Fibroblast of skin of right biceps (primary cell): ENCODE measurements at places on chromosomes 16 and 17.

DNA sequence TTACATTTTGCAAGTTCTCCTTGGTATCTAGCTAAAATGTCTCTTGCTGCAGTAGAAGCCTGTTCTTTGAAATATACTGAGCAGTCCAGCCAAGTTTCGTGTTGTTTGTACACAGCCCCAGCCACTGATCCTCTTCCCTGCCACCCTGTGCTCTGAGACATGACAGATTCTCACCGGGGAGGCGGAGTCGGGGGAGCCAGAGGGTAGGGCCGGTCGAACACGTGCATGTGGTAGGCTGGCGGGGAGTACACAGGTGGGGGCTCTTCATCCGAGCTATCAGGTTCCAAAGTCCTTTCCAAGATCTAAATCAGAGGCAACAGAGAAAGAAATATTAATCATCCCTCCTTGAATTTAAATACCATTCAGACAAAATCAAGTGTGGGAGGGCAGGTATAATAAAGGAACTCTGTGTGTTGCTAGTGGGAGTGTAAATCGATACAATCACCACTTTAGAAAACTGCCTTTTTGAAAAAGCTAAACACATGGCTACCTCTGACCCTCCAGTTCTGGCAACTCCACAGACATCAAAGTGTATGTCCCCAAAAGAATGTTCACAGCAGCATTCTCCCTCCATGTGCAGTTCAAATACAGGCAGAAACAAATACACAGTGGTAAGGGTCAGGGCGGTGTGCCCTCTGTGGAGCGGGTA, 29.7 kb upstream of the MRPS23 start:
- no peak for DNase-seq

DNA sequence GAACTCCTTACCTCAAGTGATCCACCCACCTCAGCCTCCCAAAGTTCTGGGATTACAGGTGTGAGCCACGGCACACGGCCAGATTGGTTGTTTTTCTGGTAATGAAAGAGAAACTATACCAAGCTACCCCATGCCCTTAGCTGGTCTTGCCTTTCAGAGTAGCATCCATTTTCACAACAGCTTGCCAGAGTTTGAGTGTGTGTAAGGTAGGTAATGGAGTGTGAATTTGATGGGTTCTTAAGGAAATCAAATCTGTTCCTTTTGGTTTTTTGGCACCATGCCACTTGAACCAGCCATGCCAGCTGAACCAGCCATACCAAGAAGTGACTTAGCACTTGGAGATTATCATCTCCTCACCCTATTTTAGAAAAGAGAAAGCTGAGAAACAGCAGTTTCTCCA, 5.1 kb downstream of the CALCOCO2 start:
- DNase-seq = no peak

GRCh38 chr16:27759967-27760788, 210.2 kb downstream of the KATNIP start:
- no peak for DNase-seq

DNA sequence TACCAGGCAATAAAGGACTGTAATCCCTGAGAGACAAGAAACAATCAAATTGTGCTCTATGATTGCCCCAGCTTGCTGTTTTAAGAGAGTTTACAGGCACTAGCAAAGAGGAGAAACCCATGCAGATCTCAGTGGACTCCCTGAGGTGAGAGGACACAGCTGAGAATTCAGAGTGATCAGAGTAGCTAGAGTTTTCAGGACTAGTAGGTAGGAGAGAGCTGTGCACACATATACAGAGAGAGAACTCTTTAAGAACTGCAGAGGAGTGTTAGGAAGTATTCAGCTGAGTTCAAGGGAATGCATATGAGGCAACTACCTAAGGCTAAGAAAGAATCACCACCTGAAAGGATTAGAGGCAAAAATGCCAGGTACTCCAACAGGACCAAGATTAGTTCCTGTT, 904.8 kb downstream of the CDH8 start:
- no peak for DNase-seq

DNA sequence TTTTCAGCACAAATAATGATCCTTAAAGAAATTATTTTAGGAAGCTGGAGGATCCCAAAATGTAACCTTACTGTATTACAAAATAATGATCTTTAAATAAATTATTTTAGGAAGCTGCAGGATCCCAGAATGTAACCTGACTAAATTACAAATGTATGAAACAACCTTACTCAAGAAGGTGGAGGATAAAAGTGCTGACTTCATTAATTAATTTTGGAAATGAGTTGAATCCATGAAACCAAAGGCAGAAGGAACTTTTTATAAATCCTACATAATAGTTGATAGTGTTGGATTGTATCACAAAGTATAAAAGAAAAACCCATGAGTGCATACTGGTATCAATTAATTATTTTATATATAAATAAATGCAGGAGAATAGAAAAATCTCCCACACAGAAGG, 859.9 kb downstream of the KCNJ2 start:
- DNase-seq = no peak

GRCh38 chr17:62478424-62478879, at the start of gene TLK2:
TLK2 (plus strand) TSS chr17:62478825; CDS start chr17:62481126, 2,301 bp downstream.
- DNase-seq = peak; percentile 86

DNA sequence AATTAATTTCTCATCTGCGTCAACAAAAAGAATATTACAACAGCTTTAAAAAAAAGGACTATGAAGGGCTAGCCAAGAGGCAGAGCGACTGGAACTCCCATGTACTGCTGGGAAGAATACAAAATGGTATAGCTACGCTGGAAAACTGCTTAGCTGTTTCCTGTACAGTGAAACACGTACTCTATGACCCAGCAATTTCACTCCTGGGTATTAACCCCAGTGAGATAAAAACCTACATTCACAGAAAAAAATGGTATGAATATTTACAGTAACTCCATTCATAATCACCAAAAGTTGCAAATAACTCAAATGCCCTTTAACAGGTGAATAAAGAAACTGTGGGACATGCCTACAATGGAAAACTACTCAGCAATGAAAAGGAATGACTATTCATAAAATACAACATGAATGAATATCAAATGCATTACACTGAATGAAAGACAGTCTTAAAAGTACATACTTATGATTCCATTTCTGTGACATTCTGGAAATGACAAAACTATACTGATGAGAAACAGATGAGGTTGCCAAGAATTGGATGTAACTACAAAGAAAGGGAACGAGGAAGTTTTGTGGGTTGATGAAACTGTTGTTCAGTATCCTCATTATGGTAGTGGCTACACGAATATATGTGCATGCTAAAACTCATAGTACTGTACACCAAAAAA, 27.6 kb downstream of the CMTM4 start:
- DNase-seq = peak; percentile 89

DNA sequence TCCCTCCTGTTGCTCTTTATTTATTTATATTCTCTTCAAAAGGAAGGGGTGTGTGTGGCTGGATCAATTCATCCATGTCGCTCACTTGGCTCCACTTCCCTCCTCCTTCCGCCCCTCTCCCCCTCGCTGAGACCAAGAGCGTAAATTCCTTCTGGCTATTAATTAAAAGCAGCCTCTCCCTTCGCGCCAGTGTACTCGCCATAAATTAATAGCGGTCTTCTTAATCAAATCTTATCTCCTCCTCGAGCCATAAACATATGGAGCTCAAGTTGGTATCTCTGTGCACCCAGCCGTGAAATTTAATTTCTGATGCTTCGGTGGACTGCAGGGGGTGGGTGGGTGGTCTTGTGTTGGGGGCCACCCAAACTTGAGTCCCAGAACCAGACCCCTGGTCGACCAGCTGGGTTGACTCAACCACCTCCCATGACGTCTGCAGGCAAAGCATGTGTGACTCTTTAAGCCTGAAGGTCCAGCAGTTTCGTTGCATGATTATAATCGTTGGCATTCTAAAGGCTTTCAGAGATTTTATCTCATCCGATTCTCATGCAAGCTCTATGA, 57.9 kb downstream of the SDK2 start:
- DNase-seq = peak; percentile 27

DNA sequence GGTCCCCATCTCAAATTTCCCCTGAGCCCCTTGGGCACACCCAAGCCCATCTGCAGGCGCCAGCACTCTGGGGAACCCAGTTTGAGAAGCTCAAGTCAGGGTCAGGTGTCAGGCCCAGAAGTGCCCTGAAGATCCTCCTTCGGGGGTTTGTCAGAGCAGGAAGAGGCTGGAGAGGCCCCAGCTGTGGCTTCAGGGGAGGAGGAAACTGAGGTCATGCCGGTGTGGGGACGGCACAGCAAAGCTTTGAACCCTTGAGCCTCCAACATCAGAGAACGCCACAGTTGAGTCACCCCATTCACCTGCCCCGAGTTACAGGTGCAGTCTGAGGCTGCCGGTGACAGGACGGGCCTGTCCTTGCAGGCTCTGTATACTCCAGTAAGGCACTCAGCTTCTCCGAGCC, 140.2 kb upstream of the CIBAR2 start:
- DNase-seq = no peak
